T-helper 2 cell (primary cell): ENCODE measurements at places on chromosomes 4 and X.

GRCh38 chr4:116880625-116881024 lies 204.8 kb downstream of the TRAM1L1 start:
- DNase-seq, result no peak

- DNase-seq, result peak; percentile 43
Measured at GRCh38 chr4:150827226-150827625, 187.9 kb downstream of the LRBA start.

DNA sequence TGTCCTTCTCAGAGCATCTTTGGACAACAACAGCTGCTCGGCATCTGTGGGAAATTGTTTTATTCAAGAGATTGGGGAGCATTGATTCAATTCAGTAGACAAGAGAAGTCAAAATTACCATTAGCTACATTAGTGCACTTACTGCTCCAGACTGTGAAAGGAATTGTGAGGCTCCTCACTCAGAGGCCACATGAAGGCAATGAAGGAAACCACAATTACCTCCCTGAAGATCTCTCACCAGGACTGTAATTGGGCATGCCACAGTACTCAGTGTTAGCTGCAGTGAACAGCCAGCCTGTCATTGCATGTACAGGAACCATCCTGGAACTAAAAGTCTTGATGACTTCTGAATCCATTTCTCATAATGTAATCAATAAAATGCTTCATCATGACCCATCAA lies 144.8 kb downstream of the PPA2 start:
- no peak for DNase-seq

GRCh38 chrX:102930990-102931756 lies 5.9 kb upstream of the RAB40AL start:
- no peak for DNase-seq

DNA sequence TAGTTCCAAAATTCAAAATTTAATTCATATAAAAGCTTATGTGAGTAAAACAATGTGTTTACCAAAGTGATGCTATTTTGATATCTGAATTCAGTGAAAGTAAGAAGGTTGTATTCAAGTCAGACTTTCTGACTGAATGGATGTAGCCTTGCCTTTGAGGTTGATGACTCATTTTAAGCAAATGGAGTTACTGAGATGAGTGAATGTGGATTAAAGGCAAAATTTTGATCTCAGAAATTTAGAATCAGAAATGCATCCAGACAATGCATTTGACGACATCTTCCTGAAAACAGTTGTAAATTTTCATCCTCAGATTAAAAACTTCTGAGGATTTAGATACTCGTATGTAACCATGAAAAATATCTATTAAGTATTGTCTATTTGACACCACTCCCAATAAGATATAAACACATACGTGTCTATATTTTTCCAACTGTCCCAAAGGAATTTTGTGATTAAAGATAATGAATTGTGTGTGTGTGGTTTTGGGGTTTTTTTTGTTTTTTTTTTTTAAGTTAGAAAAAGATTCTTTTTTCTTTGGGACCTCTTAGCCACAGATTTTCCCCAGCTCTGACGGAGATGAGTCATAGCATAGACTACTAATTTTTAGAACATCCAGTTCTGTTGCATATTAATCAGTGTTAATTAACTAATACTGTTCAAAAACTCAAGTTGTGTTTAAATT lies 34.4 kb downstream of the NFKB1 start:
- no peak for DNase-seq

- DNase-seq, result no peak
Measured at GRCh38 chrX:143455046-143455445, 62.2 kb downstream of the SPANXN3 start.

GRCh38 chr4:109319684-109320083 lies 17.2 kb upstream of the COL25A1 start:
- DNase-seq, result no peak

DNA sequence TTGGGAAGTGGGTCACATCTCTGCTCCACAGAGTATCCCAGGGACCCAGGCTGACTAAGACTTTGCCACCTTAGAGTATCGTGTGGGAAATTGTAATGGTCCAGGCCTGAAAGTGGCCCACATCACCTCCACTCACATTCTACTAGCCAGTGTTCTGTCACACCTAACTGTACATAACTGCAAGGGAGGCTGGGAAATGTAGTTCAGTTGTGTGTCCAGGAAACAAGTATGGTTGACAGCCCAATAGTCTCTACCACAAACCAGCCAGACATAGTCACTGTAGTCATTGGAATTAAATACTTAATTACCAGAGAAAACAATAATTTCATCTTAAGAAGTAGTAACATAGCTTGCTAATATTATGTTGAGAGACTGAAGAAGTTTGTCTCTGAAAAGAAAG lies 233.4 kb upstream of the S100G start:
- no peak for DNase-seq

DNA sequence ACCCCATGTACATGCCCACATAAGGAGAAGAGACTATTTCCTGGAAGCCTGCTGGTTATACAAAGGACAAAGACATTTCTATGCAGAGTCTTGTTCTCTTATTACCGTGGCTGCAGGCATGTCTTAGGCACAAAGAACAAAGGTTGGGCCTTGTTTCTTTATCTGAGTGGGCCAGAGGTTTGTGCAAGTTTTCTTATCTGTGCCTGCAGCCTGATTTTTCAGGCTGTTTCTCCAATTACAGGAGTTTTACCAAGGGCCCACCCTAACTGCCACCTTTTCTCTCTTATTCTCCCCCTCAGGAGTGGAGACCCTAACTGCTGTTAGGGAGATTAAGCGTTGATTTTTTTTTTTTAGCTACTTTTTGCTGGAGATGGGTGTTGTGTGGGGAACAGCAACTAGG lies 3.5 kb downstream of the TENT5D start:
- DNase-seq, result no peak

DNA sequence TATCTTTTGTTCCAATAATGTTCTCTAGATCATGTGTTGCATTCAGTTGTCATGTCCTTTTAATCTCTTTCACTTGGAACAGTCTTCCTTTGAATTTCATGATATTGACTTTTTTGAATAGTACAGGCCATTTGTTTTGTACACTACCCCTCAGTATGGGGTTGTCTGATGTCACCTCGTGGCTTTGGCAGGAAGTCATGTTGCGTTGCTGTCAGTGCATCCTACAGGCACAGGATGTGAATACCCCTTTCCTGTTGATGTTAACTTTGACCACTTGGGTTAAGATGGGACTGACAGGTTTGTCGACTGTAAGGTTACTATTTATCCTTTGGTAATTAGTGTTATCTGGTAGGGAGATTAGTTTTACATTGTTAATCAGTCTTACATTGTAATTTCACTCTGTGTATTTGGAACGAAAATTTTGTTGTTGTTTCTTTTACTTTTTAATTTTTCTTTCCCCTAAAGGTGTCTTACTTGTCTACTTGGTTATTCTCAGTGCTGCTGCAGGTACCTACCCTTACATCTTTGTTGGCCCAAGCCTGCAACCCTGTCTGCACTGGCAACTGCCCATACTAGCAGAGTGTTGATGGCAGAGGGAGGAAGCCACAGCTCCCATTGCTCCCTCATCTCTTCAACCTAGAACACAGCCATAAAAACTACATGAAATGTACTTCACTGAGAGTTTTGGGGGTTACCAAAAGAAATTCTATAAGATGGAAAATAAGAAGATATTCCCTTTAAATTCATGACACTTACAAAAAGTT lies 14.7 kb upstream of the ATP8A1 start:
- DNase-seq, result no peak

DNA sequence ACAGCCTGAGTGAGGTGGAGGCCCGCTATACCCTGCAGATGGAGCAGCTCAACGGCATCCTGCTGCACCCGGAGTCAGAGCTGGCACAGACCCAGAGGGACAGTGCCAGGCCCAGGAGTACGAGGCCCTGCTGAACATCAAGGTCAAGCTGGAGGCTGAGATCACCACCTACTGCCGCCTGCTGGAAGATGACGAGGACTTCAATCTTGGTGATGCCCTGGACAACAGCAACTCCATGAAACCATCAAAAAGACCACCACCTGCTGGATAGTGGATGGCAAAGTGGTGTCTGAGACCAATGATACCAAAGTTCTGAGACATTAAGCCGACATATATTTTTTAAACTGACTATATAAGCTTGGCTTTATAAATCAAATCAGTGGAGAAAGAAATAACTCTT lies 73.3 kb upstream of the HHIP start:
- no peak for DNase-seq
